OCI-LY7 (cell line): ENCODE measurements at places on chromosomes 1 and 21. TPM values are rescaled to one million over a fixed set of nuclear protein-coding genes. Genes with fewer than 3 reads are reported as not detected.

DNA sequence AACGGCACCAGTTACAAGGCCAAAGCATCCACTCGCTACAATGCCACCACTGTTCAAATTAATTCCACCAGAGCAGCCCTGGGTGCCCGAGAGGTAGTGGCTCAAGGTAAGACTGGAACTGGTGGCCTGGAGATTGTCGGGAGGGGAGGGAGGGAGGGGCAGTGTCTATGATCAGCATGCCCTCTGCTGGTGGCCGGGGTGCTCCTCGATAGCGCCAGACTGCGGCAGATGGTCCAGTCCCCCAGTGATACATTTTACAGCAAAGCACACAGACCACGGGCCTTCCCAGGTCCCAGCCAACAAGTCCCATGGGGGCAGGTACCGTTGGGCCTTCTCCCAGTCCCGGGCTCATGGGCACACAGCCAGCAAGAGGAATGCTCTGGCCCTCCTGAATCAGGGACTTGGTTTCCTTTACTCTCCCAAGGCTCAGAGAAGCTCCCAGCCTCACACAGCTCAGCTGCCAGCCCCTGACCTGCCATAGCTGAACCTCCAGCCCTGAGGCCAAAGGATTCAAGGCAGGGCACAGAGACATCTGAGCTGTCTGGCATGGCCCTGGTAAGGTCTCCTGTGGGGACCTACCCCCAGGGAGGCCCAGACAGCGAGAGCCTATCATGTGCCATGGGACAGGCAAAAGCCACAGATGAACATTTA lies 15.3 kb downstream of the ACOT7 start:
- no peak for DNase-seq

DNA sequence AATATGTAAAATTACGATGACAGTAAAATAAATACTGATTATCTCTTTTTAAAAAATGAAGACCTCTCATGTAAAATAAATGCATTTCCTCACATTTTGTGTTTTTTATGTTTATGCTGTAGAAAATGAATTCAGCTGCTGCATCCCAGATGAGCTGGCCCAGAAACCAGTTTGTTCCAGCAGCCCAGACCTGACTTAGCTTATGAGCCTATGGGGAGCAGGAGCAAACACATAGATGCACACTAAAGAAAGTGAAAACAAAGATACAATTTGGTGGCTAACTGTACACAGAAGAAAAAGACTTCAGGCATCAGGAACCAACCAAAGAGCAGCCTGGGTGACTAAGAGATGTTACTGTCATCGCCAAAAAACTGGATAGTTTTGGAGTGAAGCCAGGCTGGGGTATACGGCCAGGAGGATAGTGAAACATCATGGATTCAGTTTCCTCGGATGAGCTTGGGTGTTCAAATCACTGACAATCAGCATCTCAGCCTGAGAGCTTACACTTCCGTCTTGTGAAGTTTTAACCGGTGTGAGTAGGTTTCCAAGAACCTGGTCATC lies 113.9 kb upstream of the BACE2 start:
- DNase-seq, result no peak

Gene CBR1
- total RNA-seq, result not detected in 2 replicates

Gene TMEM240
- 2.1 and 2.7 TPM in 2 replicates for total RNA-seq

Gene FCGR3A
- not detected in 2 replicates for total RNA-seq
